Cortex of kidney (tissue), 1 donor: ENCODE measurements at places on chromosomes 2 and 18.

DNA sequence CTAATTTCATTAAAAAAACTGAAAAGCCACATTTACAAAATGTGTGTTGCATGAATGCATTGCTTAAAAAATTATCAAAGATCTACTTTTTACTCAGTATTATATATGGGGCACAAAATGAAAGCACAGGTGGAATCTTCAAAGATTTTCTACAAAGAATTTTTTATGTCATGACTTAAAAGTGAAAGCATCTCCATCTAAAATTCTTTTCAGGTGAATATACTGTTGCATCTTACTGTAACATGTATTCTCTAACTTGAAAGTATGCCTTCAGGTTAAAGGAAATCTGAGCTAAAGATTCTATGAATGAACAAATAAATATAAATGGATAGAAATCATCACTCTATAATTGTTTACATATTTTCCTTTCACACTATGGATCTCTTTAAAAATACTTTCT is 66.8 kb upstream of the WDR75 start:
- DNase-seq, result no peak

DNA sequence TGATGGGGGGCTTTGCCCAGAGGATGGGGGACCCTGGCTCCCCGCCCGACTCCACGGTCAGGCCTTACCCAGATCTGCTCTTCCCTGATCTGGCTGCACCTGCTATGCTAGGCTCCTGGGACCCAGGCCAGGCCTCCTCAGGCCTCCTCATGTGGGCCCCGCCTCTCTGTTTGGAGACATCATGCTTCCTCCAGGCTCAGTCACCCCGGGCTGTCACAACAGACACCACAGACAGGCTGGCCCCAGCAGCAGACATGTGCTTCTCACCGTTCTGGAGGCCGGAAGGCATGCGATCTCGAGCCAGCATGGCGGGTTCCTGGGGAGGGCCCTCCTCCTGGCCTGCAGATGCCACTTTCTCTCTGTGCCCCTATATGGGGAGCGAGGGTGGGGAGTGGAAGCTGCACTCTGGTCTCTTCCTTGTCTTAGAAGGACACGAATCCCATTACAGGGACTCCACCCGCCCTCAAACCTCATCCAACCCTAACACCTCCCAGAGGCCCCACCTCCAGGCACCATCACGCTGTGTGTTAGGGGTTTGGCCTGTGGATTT is 10.8 kb upstream of the NEU4 start:
- no peak for DNase-seq

- no peak for DNase-seq
These were observed 354.6 kb upstream of the SETBP1 start for GRCh38 chr18:44325903-44326635.

- no peak for DNase-seq
These were observed 214.7 kb downstream of the KLHL29 start for GRCh38 chr2:23599667-23600066.

GRCh38 chr2:111119822-111120252 is 877 bp upstream of the BCL2L11 start:
- DNase-seq, result no peak

DNA sequence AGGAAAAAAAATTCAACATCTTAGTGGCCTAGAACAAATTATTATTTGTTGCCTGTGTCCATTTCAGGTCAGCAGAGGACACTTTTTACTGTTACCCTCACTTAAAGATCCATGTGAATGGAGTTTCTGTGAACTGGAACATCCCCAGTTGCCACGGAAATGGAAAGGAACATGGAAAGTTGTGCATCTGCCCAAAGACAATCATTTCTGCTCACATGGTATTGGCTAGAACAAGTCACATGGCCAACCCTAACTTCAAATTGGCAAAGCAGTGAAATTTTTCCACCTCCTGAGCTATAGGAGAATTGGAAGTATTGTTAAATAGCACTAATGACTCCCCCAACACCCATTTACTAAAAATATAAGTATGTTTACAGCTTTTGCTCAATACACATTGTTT is 71.2 kb upstream of the CCBE1 start:
- no peak for DNase-seq

GRCh38 chr18:75830828-75831227 is 403.3 kb upstream of the SMIM21 start:
- DNase-seq, result no peak

DNA sequence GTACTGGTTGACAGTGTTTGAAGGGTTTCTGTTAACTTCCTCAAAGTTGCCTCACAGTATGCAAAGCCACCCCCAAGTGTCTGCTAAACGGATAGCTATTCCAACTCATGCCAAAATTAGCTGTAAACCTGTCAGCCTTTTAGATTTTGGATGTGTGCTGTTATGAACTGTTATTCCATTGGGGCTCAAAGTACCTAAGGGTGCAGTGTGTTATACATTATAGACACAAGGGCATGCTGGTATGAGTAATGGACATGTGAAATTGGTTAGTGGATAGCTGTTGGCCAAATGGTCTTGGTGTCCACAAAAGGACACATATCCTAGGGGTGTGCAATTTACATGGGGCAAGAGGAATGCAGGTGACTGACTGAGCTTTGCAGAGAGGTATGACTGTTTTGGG is 33.7 kb upstream of the CCBE1 start:
- DNase-seq, result no peak
